ENCODE measurements at places on chromosomes 3 and 15. TPM values are rescaled to one million over a fixed set of nuclear protein-coding genes. Genes with fewer than 3 reads are reported as not detected.

Gene ALG1L2
- total RNA-seq: not detected

Gene DNAJC17
- total RNA-seq: 12.9 TPM

Gene SSUH2
- 0.69 TPM for total RNA-seq

Gene MAGEF1
- 47.1 TPM for total RNA-seq
